ENCODE measurements at places on chromosomes 6 and 20.

GRCh38 chr20:17438436-17439039 lies 92.6 kb downstream of the BFSP1 start:
- DNase-seq = no peak

DNA sequence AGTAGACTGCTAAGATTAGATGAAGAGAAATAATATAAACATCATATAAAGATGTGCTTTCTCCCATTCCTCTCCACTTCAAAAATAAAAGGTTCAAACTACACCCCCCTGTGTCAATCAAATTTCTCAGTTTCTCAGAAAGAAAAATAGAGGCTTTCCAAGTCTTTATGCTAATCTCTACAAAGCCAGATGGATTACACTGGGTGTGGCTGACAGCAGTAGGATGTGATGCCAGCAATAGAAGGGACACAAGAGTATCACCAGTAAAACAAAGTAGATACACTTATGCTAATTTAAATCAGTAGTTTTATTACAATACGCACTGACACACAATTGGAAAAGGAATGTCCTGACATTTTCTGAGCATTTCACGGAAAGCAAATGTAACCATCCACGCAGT lies 353.4 kb downstream of the RNGTT start:
- DNase-seq = no peak

DNA sequence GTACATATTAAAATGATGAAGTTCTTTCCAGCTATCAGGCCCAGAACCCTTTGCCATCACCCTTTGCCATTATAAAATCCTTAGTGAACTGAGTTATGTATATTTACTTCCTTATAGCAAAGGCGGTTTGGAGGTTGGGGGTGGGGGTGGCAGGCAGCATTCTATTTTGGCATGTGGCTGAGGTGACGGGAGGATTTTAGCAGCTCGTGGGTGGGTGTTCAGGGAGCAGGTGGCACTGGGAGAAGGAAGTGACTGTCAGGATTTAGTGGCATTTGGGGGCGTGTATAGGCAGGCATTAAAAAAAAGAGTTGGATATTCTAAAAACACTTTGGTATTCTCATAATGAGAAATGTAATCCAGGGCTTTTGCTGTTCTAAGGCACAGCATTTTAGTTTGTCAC lies 150.7 kb downstream of the RIMS1 start:
- DNase-seq = no peak

DNA sequence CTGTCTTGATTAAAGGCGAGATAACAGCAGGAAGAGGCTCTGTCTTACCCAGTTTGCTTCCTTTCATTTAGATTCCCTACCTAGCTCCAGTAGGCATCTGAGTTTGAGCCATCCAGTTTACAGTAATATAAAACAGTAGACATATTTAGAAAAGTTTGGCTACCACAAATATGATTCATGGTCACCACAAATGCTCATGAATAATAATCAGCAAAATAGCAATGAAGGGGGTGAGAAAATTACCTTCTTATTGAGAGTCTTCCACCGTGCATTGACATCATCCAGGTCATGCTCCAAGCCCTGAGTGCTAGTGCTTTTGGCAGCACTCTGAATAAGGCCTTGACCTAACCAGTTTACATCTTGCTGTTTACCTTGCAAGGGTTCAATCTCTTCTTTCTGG lies 106.2 kb downstream of the DST start:
- DNase-seq = no peak

- no peak for DNase-seq
Measured at GRCh38 chr6:139855671-139856311, 481.3 kb upstream of the CITED2 start.

GRCh38 chr20:25015986-25016385 lies 23.4 kb upstream of the APMAP start:
- no peak for DNase-seq

DNA sequence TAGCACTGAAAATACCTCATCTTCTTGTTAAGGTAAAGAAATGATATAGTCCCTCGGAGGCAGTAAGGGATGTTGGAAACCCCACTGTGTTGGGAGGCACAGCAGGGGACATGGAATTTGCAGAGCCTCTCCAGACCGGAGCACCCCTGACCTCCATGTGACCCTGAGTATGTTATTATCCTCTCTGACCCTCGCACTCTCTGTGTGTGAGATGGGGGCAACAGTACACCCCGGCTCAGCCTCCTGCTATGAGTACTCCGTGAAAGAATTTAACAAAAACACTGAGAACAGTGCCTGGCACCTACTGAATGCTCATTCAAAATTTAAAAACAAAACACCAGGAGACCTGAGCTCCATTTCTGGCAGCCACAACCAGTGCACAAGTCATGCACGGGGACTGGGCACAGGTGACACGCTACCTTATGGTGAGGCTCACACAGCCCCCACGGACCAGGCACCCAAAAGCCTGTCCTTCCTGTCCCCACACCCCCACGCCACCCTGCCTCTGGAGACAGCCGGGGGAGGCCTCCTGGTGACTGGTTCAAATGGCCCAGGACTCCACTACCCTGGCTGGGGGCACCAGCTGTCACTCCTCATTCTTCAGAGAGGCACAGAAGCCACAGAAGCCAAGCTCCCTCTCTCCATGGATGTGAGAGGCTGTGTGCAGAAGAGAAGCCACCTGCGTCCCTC lies 6.1 kb downstream of the NINL start:
- no peak for DNase-seq

DNA sequence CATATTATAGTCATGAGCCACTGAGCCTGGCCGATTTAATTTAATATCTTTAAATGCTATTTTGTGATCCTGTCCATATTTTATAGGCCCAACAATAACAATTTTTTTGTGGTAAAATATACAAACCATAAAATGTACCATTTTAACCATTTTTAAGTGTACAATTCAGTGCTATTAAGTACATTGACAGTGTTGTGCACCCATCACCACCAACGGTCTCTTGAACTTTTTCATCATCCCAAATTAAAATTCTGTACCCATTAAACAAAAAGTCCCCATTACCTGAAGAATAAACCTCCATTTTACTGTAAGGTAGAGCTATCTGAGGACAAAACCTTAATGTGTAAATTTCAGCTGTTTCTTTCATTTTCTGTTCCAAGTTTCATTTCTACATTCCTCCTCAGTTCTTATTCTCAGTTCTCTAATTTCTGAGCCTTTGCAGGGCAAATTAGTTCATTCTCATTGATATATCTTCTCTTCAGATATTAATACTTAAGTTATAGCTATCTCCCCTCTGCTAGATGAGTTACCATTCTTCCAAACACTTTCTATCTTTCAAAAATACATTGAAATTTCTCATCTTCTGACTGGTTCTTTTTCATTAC lies 10.3 kb downstream of the MTO1 start:
- no peak for DNase-seq

DNA sequence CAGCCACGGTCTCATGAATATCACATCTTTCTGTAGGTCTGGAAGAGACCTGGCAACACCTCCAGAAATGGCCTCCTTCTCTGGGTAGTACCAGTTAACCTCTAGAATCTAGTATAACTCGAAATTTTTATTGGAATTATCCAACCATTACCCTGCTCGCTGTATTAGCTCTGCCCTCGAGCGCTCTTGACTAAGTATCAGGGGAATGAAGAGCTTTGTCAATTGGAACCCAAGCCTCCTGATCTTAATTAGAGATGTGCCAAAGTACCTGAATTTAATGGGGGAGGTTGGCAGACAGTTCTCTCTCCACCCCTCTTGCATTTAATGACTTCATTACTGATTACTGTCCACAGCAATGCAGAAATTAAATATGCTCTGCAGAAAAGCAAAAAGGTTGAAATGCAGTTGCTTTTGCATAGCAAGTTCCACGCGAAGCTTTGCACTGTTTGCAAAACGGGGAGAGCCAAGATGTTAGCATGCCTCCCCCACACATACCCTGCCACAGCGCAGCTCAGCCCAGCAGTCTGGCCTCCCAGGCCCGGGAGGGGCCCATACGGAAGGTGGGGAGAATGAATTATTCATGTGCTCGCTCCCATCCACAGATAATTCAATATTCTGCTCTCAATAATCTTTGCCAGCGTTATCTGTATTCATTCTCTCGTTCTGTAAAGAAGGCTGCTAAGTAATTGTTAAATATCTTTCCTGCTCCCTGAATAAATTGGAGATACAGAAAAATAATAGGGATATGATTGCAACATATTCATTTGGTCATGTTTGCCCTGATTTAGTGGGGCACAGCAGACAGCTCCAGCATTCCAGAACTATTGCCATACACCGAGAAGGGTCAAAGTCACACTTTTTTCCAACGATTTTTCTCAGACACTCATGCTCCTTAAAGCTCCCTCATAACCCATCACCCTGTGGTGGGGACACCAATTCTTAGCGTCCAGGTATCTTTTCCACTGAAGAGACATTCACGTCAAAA lies 305.8 kb downstream of the CDH26 start:
- no peak for DNase-seq

- DNase-seq = no peak
Measured at GRCh38 chr20:23654717-23655116, 17.0 kb upstream of the CST3 start.

- no peak for DNase-seq
Measured at GRCh38 chr20:37935435-37935834, 32.5 kb downstream of the VSTM2L start.

DNA sequence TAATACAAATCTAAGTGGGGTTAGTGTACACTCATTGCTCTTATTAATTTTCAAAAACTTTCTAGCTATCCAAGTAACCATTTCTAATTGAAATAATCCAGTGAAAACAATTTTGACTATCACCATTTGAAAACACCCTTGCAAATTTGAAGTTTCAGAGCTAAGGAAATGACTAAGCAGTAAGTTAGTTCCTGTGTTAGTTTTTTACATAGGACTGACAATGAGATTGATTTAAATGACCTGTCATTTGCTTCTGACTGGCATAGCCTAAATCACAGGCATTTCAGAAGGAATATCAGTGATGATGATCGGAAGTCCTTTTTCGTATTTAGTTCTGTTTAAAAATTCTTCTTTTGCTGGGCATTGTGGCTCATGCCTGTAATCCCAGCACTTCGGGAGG lies 27.0 kb downstream of the STK4 start:
- no peak for DNase-seq

Measured in stimulated activated CD8-positive, alpha-beta memory T cell treated with anti-CD3 and anti-CD28 coated beads, Interleukin-12 subunit alpha, Interleukin-12 subunit beta, amount 100 ng/mL, for 1 hour (primary cell).